ENCODE measurements at places on chromosomes 12 and 14.

DNA sequence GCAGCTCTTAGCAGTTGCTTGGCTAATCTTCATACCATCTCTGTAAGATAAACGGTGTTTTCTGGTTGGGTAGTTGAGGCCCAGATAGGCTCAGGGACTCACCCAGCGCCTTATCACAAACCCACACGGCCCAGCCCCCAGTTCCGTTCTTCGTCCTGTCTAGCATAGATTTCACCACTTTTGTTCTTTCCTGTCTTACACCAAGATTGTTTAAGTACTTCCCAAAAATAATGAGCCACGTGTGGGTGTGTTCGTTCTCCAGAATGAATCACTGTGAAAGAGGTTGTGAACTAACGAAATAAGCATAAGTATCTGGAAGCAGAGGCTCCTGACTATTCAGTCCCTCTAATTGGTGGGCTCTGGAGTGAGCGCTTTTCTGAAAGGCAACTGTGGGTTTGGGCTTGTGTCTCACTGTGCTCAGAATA is 21.4 kb downstream of the ACVR1B start:
- DNase-seq, result peak; percentile 69

DNA sequence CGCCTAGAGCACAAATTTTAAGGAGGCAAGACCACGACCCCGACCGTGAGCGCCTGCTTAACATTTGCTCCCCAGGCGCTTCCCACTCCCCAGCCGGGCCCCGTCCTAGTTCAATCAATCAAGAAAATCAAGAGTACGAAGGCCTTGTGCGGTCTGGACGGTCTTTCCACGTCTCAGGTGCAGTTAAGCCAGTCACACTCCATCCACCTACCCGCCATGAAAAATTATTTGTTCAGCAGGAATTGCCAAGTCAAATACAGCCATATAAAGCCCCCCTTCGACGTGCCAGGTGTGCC is 603 bp upstream of the LRR1 start:
- no peak for DNase-seq

DNA sequence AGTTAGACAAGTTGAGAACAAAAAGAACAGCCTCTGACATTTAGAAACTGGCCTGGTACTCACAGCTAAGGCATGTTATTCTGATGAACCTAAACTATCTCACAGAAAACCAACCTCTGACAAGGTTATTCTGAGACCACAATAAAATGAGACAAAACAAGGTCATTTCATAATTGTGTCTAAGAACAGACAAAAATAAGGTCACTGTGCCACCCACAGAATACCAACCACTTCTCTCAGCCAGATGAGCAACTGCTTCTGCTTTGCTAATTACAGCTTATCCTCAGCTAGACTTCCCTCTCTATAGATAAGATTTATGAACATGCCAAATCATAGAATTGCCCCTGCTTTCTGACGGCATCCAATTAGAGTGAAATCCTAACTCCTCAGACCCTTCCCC is 52.2 kb upstream of the CRACR2A start:
- no peak for DNase-seq

DNA sequence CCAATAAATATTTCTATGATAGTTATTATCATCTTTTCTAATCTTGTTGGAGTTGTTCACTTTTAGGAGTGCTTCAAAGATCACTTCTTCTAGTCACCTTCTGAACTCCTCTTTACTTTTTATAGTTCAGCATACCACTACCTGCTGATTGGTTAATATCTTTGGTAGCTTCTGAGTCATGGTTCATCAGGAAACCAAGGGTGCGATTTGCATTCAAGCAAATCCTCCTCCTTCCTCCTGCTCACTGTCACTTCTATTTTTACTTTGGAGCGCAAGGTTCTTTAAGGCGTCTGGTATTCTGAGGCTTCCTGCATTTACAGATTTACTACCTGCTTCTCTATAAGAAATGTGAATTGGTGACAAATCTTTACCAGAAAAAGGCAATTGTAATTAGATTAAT is 24.0 kb downstream of the SYT1 start:
- DNase-seq, result no peak

GRCh38 chr12:28171356-28172060 is 18.7 kb upstream of the CCDC91 start:
- no peak for DNase-seq

DNA sequence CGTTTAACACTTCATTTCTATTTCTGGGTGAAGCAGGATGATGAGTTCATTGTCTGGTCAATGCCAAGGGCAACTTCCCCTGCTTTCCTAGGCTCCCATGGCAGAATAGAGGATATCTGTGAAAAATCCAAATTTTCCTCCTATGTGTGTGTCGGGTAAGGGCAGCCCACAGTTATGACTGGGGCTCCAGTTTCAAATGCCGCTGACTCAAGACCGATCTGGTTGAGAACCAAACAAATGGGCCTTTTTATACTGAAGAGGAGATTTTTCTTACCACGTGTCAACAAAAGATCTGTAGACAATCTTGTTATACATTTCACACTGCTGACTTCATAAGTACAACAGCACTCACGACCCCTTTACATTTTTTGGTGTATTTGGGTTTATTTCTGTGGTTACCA is 120.8 kb downstream of the CHST11 start:
- no peak for DNase-seq

GRCh38 chr12:28086521-28087155 is 103.6 kb upstream of the CCDC91 start:
- DNase-seq, result no peak

GRCh38 chr14:52266782-52267181 is 716 bp upstream of the PTGDR start:
- DNase-seq, result no peak

DNA sequence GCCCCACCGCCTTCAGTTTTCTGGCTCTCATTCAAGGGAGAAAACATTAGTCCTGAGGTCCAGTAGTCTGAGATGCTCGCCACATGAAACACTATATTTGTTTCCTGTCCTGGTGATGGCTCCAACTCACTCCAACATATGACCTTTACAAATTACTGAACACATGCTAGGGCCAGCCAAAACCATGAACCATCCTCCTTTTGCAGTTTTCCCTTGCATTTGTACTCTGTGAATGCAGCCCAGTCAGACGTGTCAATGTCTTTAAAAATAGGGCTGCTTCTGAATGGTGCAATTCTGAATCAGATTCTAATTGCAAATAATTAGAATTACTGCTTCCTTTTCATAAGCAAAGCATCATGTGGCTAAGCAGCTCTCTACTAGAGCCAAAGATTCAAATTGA is 36.0 kb downstream of the ADAMTS20 start:
- no peak for DNase-seq

GRCh38 chr14:77498120-77498979 is at the start of gene ISM2:
TSS of gene ISM2 (minus strand) at chr14:77498816. CDS start at chr14:77498793, 23 bp downstream.
- DNase-seq, result peak; percentile 71

GRCh38 chr14:100470523-100470897 is 116.7 kb downstream of the BEGAIN start:
- DNase-seq, result no peak

GRCh38 chr12:52191841-52192791 is at the start of gene KRT80:
TSS of gene KRT80 (minus strand) at chr12:52192014. CDS start at chr12:52191902, 112 bp downstream.
- DNase-seq, result no peak

DNA sequence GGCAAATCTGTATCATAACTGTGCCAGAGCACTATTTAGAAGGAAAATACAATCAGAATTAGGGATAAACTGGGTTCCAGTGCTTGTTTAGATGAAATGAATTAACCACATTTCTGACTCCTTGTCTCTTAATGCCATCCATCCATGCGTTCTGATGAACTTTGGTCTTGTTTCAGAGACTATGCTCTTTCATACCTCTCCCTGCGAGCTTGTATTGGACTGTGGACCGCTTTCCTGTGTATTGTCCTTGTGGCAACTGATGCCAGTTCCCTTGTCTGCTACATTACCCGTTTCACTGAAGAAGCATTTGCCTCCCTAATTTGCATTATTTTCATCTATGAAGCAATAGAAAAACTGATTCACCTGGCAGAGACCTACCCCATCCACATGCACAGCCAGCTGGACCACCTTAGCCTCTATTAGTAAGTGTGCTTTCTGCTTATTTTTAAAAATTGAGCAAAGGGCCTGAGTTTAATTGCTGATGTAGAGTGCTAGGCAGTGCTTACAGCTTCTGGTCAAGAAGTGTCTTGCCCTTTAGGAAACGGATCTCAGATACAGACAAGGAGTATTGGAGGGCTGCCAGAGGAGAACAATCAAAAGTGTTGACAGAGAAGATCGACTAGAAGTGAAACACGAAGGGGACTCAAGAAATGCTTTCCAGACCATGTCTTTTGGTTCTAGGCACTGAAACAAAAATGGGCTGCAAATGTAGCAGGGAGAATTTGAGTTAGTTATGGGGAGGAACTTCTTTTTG is 46.7 kb downstream of the SLC4A8 start:
- no peak for DNase-seq

DNA sequence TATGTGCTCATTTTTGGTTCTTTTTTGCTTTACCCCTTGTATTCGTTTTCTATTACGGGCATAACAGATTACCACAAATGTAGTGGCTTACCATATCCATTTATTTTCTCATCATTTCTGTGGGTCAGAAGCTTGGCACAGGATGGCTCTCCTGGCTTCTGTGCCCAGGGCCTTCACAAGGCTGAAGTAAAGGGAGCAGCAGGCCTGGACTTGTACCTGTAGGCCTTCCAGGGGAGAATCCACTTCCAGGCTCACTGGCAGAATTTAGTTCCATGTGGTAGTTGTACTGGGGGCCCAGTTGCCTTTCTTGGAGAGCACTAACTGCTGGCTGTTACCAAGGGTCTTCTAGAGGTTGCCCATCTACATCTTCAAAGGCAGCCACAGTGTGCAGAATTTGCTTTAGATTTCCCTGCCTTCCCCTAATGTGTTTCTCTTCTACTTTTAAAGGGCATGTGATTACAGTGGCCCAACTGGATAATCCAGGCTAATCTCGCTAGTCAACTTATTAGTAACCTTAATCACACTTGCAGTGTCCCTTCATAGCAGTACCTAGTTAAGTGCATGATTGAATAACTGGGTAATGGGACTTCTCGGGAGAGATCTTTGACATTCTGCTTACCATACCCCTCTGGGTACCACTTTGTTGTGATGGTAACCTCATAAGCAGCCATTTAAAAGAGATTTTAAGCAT is 67.0 kb downstream of the CRADD start:
- no peak for DNase-seq

DNA sequence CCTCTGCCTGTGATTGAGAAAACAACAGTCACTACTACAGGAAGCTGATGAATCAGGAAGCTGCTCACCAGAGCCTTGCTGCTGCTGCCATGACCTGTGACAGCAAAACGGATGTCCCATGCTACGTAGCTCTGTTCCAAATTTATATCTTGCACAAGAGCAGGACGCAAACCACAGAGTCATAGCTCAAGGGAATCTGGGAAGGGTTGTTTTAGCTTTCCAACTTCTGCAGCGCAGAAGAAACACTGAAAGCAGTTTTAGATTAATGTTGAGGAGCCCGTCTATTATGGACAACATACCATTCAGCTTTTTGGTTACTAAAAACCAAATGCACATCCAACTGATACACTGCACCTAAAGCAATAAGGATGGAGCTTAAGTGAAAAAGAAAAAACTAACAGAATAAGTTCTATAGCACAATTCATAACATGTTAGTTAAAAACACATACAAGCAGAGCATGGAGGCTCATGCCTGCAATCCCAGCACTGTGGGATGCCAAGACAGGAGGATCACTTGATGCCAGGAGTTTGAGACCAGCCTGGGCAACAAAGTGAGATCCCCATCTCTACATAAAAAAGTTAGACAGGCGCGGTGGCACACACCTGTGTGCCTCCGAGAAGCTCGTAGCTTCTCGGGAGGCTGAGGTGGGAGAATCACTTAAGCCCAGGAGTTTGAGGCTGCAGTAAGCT is 1.7 kb upstream of the ANKRD33 start:
- no peak for DNase-seq

- no peak for DNase-seq
These were observed 263 bp upstream of the IFT81 start for GRCh38 chr12:110123919-110124268.

DNA sequence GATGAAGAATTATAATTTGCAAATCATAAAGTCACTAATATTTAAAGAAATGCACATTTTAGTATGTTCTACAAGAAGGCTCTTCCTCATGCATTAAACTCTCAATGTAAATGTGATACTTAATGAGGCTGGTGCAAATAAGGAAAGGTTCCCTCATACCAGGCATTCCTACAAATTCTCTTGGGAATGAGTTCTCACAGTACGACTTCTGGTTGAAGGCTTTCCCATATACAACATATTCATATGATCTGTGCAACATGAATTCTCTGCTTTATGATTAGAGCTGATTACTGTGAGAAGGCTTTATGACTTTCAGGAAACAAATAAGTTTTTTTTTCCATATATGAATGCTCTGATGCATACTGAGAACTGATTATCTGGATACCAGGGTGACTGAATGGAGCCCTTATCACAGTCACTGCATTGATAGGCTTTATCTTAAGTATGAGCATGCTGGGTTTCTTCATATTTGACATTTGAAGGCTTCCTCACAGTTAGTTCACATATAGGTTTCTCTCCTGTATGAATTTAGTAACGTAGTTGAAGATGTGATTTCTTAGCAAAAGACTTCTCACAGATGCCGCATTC is 293.9 kb downstream of the RAD51B start:
- no peak for DNase-seq

GRCh38 chr14:94028450-94028826 is 2.3 kb downstream of the OTUB2 start:
- DNase-seq, result peak; percentile 71

GRCh38 chr14:53735916-53736315 is 220.7 kb downstream of the BMP4 start:
- DNase-seq, result no peak

- DNase-seq, result peak; percentile 45
These were observed 95.3 kb upstream of the PARP11 start for GRCh38 chr12:3968523-3968922.

- no peak for DNase-seq
These were observed at the start of gene ASPG for GRCh38 chr14:104085032-104085888. TSS of gene ASPG (plus strand) at chr14:104085700. CDS start at chr14:104085771, 71 bp downstream.

DNA sequence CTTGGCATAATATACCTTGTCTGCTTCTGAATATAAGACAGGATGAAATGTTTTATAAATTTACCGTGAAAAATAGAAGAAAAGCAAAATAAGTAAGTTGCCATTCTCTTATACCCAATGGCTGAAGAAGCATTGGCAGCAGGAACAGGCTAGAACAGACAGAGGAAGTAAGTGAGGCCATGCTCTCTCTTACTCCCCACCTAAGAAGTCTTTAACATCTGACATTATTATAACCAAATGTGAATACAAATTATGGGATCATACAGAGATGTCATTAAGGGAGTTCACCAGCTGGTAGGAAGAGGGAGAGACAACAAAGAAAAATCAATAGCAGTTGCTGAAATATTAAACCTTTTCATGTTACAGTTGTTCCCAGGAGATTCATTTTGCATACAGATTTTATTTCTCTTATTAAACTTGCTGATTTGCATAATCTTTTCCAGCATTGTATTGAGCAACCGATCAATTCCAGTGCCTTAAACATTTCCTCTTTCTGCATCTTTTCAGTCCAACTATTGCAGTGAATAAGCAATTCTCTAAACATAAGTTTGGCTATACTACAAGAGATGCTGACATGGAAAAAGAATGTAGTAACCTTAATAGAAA is 270.6 kb downstream of the SLC6A15 start:
- DNase-seq, result no peak

- DNase-seq, result no peak
These were observed 154.0 kb downstream of the NDUFA12 start for GRCh38 chr12:94849411-94849976.
